Stimulated activated memory B cell treated with anti-CD40 and anti-IgM and Interleukin-4, amounts not matched to agents 10 μg/mL and 1 μg/mL and 100 μg/mL, for 72 hours (primary cell): ENCODE measurements at places on chromosomes 11 and 22.

GRCh38 chr11:67667490-67668191 lies 6.8 kb downstream of the ALDH3B2 start:
- no peaks in the 10 kb centered on the region for H3K36me3 ChIP-seq
- H3K4me3 ChIP-seq: no peak overlapping the region
- peaks cover 6% of the 10 kb centered on the region for H3K4me1 ChIP-seq
- peaks cover 22% of the 10 kb centered on the region for H3K27me3 ChIP-seq
- no peak overlapping the region for H3K27ac ChIP-seq
- peak; percentile 81 for ATAC-seq

GRCh38 chr22:23157560-23158515 lies 12.6 kb downstream of the RAB36 start:
- no peak for ATAC-seq
- no peak overlapping the region for H3K27ac ChIP-seq
- peaks cover 15% of the 10 kb centered on the region for H3K4me1 ChIP-seq

- peaks cover 14% of the 10 kb centered on the region for H3K36me3 ChIP-seq
- H3K4me3 ChIP-seq: no peak overlapping the region
- H3K27ac ChIP-seq: peak overlapping the region; percentile 59
- H3K27me3 ChIP-seq: no peaks in the 10 kb centered on the region
Observed at GRCh38 chr11:96228473-96228891, 114.5 kb downstream of the MAML2 start.

DNA sequence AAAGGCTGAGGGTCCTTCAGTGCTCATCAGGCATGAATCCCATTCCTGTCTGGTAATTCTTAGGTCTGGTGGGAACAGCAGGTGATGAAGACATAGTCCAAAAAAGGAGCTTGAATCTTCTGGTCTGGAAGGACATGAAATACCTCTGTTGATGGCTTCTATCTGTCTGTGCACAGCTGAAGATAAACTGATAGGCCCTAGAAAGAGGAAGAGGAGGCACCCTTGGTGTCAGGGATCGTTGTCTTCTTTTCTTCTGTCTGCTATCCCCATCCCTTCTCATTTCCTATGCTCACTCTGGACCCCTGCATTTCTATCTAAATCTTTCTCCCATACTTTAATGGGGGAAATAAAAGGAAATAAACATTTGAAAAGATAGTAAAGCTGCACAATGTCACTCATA lies 9.4 kb downstream of the AGBL2 start:
- H3K4me1 ChIP-seq: no peaks in the 10 kb centered on the region
- ATAC-seq: no peak
- no peaks in the 10 kb centered on the region for H3K27me3 ChIP-seq
- H3K36me3 ChIP-seq: peaks cover 15% of the 10 kb centered on the region

DNA sequence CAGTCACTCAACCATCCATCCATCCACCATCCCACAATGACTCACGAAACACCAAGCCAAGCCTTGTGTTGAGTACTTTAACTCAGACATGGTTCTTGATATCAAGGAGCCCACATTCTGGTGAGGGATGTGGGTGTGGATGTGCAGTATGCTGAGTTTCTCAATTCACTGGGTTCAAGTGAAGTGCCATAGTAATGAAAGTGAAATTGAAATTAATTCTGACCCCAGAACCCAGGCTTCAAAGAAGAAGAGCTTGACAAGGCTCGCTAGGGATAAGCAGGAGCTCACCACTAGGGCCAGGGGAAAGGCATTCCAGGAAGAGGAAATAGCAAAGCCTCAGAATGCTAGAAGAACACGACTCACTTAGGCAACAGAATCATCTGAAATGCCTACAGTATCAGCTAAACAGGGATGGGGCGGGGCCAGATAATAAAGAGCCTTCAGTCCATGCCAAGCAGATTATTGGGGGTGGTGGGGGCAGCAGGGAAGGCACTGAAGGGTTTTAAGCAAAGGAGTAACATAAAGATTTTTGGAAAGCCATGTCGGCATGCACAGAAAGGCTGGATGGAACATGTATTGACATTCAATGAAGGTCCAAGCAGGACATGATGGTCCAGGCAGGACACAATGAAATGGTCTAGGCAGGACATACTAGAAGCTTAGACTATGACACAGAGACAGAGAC lies 37.2 kb downstream of the RTL6 start:
- no peaks in the 10 kb centered on the region for H3K36me3 ChIP-seq
- ATAC-seq: no peak
- peaks cover 43% of the 10 kb centered on the region for H3K27me3 ChIP-seq
- H3K27ac ChIP-seq: no peak overlapping the region
- H3K4me3 ChIP-seq: no peak overlapping the region

GRCh38 chr22:40014667-40015248 lies 20.0 kb downstream of the FAM83F start:
- ATAC-seq: no peak
- peaks cover 57% of the 10 kb centered on the region for H3K27me3 ChIP-seq
- H3K27ac ChIP-seq: no peak overlapping the region
- no peaks in the 10 kb centered on the region for H3K4me1 ChIP-seq
- H3K36me3 ChIP-seq: no peaks in the 10 kb centered on the region

DNA sequence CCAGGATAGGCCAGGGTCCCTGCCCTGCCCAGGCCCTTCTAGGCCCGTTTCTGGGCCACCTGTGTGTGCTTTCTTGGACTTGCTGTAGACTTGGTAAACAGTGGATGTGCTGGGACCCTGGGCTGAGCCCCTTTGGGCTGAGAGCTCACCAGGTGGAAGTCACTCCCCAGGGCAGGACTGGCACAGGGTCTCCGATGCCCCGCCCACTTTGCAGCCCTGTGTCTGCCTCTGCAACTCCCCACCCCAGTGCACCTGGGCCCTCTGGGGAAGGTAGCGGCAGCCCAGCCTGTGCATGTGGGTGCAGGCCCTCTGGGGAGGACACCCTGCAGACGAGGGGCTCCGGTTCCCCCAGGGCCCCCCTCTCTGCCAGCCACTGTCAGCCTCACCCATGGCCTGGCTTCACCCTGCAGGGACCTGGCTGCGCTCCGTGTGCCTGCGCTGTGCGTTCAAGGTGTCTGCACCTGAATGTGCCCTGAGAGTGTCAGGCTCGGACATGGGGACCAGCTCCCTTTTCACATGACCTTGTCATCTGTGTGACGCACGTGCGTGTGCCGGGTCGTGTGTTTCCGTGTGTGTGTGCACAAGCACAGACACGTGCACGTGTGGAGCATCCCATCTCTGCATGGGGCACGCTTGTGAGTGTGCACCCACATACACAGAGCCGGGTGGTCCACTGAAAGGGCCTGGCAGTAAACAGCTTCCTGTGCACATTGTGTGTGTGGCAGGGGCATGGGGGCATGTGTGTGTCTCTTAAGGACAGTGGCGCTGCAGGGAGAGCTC lies 118.5 kb downstream of the KCNQ1OT1 start:
- no peaks in the 10 kb centered on the region for H3K36me3 ChIP-seq
- no peak overlapping the region for H3K4me3 ChIP-seq
- H3K4me1 ChIP-seq: no peaks in the 10 kb centered on the region
- ATAC-seq: no peak

GRCh38 chr11:114073828-114074381 lies 14.4 kb downstream of the ZBTB16 start:
- no peak for ATAC-seq
- no peaks in the 10 kb centered on the region for H3K36me3 ChIP-seq
- peaks cover 22% of the 10 kb centered on the region for H3K4me1 ChIP-seq
- peaks cover 51% of the 10 kb centered on the region for H3K27me3 ChIP-seq
- H3K27ac ChIP-seq: no peak overlapping the region

GRCh38 chr11:125583496-125583895 lies 9.2 kb upstream of the STT3A start:
- no peak overlapping the region for H3K27ac ChIP-seq
- H3K36me3 ChIP-seq: peaks cover 38% of the 10 kb centered on the region
- H3K4me3 ChIP-seq: no peak overlapping the region
- ATAC-seq: no peak
- no peaks in the 10 kb centered on the region for H3K27me3 ChIP-seq
- H3K4me1 ChIP-seq: peaks cover 6% of the 10 kb centered on the region

- no peak for ATAC-seq
- no peak overlapping the region for H3K27ac ChIP-seq
- peaks cover 9% of the 10 kb centered on the region for H3K4me1 ChIP-seq
Observed at GRCh38 chr11:60831501-60832079, 10.3 kb upstream of the CCDC86 start.
